NCI-H1694 (cell line): ENCODE measurements at places on chromosomes 5 and 9.

GRCh38 chr5:68330574-68330973 is 115.0 kb downstream of the PIK3R1 start:
- DNase-seq, result no peak

DNA sequence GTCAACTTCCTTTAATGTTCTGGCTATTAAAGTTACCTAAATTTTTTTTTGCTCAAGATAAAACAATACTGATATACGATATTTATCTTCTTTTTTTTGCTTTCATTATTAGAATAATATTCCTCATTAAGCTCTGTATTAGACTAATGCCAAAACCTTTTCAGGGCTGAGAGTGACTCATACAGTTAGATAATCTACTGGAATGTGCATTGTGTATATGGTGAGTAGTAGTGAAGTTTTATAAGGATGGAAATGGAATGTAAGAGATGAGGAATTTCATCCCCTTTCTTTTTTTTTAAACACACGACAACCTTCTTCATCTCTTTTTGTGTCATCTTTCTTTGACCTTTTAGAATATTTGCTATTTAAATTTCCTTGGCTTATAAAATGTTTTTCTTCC is 268.6 kb downstream of the ISL1 start:
- no peak for DNase-seq

DNA sequence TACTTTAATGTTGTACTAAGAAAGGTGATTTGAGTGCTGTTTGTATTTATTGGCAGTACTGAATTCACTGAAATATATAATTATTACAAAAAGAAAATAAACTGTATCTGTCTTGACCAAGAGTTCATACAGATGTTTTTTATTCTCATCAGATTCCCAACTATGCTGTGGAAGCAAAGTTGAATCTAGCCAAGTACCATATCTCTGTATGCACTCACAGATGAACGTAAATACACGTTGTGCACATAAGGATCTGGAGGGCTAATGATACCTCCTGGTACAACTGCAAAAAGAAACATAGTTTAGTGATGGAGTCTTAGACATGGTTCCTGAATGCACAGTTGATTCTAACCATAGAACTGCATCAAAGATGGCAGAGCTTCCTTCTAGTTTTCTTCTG is 169.4 kb downstream of the CD180 start:
- DNase-seq, result no peak

GRCh38 chr5:83430130-83431010 is 41.2 kb upstream of the VCAN start:
- DNase-seq, result peak; percentile 48

GRCh38 chr9:37617832-37618231 is 25.4 kb upstream of the TOMM5 start:
- no peak for DNase-seq

DNA sequence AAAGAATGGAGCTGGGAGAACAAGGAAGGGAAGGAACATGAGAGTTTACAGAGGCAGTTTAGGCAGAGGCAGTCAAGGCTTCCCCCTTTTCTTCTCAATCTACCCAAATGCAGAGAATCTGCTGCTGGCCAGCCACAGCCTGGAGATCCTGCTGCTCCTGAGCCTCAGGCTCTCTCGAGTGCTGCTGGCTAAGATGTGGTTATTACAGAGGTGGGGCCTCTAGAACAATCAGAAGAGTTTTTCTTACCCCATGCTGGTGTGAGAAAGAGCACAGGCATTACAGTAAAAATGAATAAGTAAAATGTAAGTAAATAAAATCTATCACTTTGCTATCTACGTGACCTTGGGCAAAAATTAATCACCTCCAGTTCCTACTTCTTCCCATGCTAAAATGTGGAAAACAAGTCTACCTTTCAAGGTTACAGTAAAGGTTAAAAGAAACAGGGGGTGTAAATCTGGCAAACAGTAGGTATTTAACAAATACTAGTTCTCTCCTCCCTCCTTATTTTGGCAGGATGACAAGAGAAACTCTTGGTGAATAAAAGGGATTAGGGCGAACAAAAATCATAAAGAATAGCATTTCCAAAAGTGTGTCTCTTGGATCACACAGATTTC is 31.1 kb downstream of the FBXW11 start:
- no peak for DNase-seq

DNA sequence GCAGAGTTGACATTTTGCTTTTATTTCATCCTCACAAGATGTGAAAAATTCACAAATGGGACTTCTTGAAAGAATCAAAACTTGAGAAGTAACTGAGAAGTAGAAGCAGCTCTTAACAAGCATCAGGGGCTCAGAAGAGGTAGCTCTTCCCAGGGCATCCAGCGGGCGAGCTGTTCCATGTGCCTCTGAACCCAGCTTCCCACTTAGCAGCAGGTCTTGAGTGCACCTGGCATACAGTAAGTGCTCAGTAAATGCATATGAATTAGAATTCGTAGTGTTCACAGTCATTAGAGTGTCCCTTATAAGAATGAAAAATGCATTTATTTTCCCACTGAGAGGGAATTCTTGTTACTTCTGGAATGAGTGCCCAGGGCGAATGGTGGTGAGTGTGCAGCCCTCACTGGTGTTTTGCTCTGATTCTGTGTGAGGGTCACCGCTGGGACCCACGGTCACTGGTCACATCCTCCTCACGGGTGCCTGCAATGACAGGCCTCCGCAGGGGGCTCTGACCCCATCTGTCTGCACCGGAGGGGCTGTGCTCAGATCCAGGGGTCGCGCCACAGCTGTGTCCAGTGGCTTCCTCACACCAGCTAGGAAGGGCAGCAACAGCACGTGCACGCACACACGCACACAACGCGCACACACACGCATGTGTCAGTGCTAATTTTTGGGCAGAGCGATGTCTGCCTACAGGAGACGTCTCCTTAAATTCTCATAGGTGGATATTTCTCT is 26.9 kb downstream of the EXOC3 start:
- DNase-seq, result no peak

- no peak for DNase-seq
Measured at GRCh38 chr9:113621980-113622379, 158.5 kb downstream of the RGS3 start.

DNA sequence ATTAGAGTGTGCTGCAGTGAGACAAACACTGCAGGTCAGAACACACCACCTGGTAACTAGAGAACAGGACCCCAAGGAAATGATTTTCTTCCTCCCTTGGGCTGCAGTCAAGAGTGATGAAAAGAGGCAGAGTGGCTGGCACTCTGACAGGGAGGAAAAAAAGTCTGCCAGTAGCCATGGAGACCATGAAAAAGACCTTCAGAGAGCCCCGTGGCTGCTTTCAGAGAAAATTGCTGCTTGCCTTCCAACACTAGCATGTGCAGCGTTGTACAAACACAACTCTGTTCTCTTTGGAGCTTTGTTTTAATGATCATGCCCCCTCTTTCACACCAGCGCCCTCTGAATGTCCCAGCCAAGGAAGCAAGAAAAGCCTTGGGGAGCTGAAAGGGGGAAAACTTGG is 68.8 kb downstream of the ANKRD55 start:
- no peak for DNase-seq

DNA sequence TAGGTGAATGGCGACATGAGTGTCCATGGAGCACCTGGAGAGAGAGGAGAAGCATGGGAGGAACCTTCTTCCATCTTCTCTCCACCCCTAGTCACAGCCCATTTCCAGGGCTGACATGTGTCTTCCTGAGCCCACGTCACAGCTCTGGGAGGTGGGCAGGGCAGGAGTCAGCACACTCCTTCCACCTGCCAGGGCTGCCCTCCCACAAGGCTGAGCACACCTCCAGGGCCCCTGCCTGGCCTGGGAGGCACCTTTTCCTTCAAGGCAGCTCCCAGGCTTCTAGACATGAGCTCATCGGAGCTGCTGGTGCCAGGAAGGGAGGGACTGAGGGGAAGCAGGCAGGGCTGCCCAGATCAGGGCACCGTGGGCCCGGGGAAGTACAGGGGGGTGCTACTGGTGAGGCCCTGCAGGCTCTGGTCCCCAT is 13.6 kb upstream of the SYNPO start:
- DNase-seq, result no peak

DNA sequence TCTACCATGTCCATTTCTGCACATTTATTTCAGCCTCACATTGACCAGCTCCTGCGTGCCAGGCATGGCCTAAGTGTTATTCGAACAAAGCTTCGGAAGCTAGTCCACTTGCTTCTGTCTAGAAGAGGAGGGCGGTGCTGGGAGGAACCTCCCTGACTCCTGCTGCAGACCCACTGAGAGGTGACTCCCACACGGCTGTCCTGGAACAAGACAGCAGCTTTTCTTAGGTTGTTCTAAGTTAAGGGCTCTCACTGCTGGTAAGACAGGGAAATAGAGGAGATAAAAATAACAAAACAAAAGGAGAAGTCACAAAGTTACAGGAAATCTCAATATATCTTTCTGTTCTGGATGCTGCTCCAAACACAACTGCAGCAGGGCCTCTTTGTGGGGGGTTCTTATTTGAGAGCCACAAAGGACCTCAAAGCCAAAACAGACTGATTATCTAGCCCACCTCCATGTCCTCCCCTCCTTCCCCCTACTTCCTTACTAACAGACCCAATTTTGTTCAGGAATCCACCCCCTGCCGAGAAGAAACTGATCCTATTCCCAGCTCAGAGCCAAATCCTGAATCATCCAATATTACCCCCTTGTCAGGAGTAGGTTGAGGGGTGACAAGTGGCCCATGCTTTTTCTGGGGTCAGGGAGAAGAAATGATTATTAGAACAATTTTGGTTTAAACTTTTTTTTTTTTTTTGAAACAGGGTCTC is 28.4 kb upstream of the KCNIP1 start:
- DNase-seq, result no peak

DNA sequence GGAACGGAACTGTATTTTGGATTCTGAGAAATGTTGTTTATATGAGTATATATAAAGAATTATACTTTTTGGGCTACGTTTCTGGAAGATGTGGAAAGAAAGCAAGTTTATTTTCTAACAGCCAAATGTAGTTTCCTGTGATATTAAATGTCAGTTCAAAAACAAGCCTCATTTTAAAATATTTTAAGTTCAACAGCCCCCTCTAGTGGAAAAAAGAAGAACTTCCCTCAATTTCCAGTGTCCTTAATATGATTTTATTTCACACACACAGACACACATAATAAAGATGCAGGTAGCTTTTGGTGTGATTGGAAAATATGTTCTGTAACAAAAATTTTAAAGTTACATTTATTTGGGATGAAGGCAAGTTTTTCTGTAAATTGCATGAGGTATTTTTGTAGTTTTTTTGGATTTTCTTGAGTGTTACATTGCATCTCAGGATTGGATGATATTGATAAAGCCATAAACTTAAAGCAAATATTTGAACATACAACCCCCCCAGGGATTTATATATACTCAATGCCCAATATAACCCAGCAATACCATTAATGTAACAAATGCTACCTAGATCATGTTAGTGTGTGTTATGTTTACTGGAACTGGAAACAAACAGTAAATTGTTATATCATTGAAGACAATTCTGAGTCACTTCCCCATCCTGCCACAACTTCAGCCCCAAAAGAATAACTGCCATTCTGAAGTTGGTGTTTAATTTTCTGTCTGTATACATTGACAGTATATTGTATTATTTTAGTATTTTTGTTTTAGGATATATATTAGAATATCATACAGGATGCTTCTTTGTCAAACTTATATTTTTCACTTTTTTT is 54.0 kb downstream of the CCDC171 start:
- DNase-seq, result peak; percentile 74

GRCh38 chr5:120789918-120790317 is 325.8 kb downstream of the PRR16 start:
- DNase-seq, result no peak

DNA sequence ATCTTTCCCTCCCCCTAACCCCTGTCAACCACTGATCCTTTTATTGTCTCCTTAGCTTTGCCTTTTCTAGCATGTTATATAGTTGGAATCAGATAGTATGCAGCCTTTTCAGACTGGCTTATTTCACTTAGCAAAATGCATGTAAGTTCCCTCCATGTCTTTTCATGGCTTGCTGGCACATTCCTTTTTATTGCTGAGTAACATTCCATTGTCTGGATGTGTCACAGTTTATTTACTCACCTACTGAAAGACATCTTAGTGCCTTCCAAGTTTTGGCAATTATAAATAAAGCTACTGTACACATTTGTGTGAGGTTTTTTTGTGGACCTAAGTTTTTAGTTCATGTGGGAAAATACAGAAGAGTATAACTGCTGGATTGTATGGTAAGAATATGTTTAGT is 230.1 kb downstream of the PBX3 start:
- DNase-seq, result no peak

GRCh38 chr9:79989079-79989478 is 417.3 kb downstream of the TLE4 start:
- no peak for DNase-seq

GRCh38 chr9:10268531-10269485 is 344.0 kb downstream of the PTPRD start:
- DNase-seq, result peak; percentile 61

DNA sequence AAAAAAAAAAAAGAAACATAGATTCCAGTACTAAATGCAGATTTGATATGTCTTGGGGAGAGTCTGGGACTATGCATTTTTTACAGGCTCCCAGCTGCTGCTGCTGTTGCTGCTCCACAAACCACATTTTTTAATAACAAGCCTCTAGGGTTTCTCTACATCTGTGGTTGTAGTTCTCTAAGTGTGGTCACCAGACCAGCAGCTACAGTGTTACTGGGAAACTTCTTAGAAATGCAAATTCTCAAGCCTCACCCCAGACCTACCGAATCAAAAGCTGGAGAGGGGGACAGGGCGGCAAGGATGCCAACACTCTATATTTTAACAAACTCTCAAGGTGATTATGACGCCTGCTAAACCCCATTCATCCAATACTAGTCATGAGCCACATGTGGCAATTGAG is 293.4 kb upstream of the PTGER4 start:
- no peak for DNase-seq

GRCh38 chr9:129586245-129586644 is 34.7 kb downstream of the C9orf50 start:
- no peak for DNase-seq

DNA sequence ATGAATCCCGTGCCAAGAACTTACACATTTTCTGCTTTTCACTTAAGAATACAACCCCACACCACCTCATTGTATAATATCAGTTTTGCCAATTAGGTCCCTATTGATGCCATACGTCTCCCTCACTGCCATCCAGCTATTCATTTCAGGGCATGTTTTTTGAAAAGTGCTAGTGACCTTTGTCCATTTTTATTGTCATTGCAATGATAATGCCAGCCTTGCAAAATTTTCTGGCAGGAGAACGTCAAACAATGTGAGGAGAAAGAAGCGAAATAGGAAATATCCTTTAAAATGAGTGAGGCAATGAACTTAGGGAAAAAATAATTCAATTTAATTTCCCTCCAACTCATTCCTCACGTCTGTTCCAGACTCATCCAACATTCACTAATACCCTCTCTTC is 111.8 kb upstream of the CKMT2 start:
- no peak for DNase-seq
